NCI-H1105 (cell line): ENCODE measurements at places on chromosomes 11 and 22.

DNA sequence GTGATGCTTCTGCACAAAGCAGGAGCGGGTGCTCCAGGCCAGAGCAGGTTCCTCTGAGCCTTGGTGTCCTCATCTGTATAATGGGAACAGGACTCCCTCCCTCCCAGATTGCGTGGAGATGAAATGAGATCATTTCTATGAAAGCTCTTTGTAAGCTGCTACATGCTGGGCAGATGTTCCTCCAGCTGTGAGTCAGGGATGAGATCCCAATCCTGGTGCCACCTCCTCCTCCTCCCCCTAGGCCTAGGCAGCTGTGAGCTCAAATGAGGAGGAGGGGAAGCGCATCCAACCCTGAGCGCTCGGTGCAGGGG is 7.0 kb upstream of the CABP2 start:
- DNase-seq, result no peak

DNA sequence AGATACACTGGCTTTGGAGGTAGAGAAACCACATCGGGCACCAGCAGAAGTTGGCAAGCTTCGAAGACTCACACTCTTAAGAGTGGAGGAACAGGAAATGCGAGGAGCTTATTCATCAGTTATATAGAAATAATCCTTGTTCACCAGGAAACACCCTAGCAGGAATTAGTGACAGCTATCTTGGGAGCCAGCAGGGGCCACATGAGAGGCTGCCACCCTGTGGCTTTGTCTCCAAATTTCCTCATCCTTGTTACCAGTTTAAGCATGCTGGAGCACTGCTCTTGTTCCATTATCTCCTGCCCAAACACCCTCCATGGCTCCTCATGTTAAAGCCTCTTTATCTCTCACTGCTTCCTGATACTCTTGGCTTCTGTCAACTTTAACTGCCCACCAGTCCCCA is 131.0 kb downstream of the PLEKHA7 start:
- DNase-seq, result no peak

DNA sequence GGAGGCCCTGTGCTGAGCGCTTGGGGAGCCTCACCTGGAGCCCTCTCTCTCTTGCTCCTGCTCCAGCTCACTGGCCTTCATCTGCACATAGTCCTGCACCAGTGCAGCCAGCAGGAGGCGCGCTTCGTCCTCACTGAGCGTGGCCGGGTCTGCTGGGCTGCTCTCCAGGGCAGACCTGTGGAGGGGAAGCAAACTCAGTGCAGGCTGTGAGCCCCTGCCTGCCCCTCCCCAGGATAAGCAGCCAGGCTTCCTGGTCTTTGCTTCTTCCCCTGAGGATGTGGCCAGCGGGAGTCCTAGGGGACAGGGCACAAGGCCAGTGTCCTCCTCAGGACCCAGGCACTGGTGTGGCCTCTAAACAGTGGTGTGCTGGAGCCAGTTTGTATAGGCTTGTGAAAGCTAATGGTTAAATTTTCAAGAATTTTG is 2.2 kb downstream of the CALCA start:
- no peak for DNase-seq

GRCh38 chr11:64849598-64850356 is 5.3 kb upstream of the CDC42BPG start:
- DNase-seq, result no peak

- DNase-seq, result peak; percentile 37
Measured at GRCh38 chr11:45489281-45489905, 176.0 kb downstream of the CHST1 start.

- DNase-seq, result no peak
Measured at GRCh38 chr22:35421121-35421520, 21.2 kb downstream of the MCM5 start.

- no peak for DNase-seq
Measured at GRCh38 chr22:23775779-23776375, 3.2 kb downstream of the MMP11 start.

GRCh38 chr22:17307566-17307965 is 61.7 kb upstream of the CECR2 start:
- DNase-seq, result no peak

- peak; percentile 87 for DNase-seq
Measured at GRCh38 chr11:65416341-65416824, 6.2 kb upstream of the NEAT1 start.

- DNase-seq, result no peak
Measured at GRCh38 chr11:132779497-132779896, 752.8 kb downstream of the OPCML start.

- no peak for DNase-seq
Measured at GRCh38 chr11:70582886-70583641, 184.7 kb downstream of the CTTN start.

GRCh38 chr11:22044126-22044525 is 148.8 kb upstream of the ANO5 start:
- DNase-seq, result no peak

DNA sequence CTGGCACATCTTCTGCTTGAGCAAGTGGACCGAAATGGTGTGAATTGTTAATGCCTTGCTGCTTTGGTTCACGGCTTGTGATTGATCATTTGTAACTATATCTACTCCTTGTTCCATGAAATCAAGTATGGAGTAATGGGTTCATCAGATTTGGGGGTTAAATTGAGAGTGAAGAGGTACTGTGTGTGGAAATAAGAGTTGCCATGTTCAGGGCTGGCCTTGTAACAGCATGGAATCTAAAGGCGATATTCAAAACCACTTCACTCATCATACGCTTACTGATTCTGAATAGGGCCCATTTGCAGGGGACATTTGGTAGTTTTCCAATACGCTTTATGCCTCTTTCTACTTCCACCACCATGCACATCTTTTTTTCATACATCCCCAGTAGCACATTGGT is 122.2 kb downstream of the DCDC1 start:
- no peak for DNase-seq

DNA sequence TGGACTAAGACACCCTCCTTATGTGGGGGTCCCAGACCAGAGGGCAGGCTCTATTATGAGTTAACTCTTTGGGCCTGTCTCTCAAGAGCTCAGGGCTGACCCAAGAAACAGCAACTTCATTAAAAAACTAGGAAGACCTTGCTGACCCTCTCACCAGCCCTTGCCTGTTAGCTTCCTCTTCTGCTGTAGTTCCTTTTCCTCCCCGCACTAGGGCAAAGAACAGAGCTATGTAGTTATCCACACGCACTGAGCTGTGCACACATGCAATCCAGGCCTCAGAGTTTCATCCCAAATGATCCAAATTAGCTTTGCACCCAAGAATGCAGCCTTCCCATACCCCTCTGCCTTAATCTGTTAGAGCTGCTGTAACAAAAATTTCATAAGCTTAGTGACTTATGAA is 539.6 kb upstream of the CADM1 start:
- DNase-seq, result no peak

DNA sequence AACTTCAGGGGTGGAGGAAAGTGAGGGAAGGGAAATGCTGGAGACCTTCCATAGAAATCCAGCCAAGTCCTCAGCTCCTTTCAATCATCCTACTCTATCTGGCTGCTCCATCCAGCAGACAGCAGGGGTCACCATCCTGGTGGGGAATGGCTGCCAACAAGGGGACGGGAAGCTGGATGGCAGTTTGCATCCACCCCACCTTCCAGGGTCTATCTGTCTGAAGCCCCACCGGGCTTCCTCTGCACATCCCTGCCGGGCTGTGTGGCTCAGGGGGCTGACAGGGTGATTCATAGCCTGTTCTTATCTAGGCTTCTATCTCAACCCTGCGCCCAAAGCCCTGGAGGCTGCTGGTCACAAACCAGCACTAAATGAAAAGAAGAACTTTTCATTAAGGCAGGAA is 1.1 kb downstream of the SYTL2 start:
- DNase-seq, result no peak

DNA sequence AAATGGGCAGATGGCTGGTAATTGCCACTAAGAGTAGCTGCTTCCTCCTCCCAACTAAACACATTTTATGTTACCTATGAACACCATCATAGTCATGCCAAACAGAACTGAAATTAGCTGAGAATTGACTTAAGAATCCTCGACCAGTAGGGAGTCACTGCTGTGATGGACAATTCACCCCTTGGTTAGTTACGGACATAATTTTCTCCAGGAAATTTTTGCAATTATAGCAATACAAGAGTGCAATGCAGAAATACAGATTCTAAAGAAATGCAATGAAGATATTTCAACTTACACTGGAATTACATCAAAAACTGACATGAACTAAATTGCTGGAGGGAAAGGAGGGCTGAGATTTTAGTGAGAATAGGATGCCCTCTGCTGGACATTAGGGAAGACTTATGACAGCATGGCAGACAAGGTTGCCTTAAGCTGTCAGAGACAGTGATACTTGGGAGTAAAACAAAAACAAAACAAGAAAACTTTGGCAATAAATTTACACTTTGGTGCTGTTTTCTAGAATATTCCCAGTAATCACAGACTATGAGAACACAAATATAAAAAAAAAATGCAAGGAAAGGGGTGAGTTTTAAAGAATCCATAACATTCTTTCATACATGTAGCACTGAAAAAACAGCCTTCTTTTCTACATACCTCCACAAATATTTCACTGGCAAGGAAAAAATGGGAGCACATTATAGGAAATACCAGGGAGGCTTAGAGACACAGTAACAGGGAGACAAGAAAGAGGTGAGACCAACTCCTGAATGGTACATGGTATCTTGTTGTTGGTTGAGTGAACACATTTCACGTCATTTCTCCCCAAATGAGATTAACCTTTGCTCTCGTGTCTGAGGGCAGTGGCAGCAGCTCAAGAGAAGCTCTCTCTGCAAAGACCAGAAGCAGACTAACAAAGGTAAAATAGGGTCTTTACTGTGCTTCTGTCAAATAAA is 11.2 kb upstream of the PPP2R1B start:
- DNase-seq, result peak; percentile 61
